ENCODE measurements at places on chromosomes 4 and X.

GRCh38 chrX:145923376-145923775 lies 105.7 kb downstream of the SLITRK2 start:
- DNase-seq: no peak

DNA sequence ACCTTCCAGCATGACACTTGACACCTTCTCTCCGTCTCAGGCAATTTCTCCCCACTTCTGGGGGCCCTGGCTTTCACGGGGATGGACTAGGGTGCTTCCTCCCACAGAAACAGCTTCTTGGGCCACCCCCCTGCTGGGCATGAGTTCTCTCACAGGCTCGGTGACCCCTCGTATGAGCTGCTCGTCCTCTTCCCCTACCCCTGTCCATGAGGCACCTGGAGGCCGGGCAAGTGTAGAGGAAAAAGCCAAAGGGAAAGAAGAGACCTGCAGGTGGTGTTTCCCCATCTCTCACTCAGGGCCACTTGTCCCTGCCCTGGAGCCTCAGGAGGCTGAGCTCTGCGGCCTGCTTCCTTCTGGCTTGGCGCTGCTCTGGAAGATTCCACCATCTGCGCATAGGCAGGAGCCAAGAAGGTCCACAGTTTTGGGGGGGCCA lies 1.9 kb upstream of the RGS12 start:
- peak; percentile 28 for DNase-seq

DNA sequence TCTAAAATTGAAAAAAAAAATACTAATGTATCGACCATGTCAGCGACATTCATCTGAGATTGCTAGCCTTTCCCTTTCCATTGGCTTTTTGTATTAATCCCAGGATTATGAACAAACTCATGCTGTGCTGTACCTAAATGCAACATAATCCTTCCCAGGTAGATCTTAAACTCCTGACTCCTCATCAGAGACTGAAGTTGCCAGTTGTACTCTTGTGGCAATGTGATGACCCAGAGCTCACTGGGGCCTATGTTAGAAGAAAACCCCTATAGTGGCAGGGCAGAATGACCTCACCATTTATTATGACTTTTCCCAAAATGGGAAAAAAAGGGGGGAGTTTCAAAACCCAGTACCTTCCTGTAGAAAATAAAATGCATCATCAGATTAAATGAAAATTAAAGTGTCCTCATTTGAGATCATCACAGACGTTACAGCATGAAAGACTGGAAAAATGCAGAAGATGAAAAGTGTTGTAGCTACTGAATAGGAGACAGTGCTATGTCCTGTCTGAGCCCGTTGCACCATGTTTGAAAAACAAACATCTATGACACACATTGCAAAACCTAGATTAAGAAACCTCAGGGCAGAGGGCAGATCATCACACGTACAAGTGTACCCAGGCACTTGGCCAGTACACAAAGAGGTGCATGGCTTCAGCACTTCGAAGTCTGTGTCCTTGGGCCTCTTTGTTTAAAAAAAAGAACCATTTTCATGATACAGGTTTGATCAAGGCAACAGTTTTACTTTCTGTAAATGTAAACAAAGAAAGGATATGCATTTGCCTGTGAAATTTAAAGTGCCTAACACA lies 6.8 kb upstream of the ACSL4 start:
- no peak for DNase-seq

- DNase-seq: no peak
Measured at GRCh38 chrX:24566240-24566639, 80.9 kb downstream of the PCYT1B start.

DNA sequence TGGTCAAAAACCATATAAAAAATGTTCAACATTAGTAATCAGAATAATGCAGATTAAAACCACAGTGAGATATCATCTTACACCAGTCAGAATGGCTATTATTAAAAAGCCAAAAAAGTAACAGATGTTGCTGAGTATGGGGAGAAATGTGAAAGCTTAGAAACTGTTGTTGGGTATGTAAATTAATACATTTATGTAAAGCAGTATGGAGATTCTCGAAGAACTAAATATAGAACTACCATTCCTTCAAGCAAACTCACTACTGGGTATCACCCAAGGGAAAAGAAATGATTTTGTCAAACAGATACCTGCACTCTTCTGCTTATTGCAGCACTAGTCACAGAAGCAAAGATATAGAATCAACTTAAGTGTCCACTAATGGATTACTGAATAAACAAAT lies 576.4 kb upstream of the EPHA5 start:
- DNase-seq: no peak

- DNase-seq: peak; percentile 18
Measured at GRCh38 chrX:47958761-47959342, 44.9 kb downstream of the ZNF182 start.

DNA sequence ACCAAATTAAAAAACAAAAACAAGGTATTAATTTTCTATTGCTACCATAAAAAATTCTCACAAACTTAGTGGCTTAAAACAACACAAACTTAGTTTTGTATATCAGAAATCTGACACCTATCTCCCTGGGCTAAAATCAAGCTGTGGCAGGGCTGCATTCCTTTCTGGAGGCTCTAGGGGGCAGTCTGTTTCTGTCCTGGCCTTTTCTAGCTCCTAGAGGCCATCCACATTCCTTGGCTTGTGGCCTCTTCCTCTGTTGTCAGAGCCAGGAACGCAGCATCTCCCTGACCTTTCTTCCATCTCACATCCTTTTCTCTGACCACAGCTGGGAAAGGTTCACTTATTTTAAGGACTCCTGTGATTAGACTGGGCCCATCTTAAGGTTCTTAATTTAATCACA lies 38.9 kb upstream of the TLR2 start:
- no peak for DNase-seq

DNA sequence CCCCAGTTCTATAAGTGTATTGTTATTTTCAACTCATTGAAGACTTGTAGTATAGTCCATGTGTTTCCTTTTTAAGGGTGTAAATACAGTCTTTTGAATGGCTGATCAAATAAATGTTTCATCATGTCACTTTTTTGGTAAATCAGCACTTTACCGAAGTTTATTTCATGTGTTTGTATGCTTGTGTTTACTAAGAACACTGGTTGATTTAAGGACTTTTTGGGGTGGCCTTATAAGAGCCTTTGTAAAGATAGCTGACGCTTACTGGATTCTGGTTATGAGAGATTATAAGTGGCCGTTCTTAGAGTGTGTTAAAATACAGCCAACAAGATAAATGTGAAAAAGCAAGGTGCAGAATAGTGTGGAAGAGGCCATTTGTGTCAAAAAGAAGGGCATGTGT lies 2.6 kb downstream of the UBE2K start:
- no peak for DNase-seq

- no peak for DNase-seq
Measured at GRCh38 chr4:166128403-166128802, 255.4 kb downstream of the TLL1 start.

GRCh38 chr4:2651998-2652397 lies 104.1 kb downstream of the TNIP2 start:
- DNase-seq: no peak

- peak; percentile 37 for DNase-seq
Measured at GRCh38 chr4:53706422-53707032, 115.2 kb upstream of the LNX1 start.

DNA sequence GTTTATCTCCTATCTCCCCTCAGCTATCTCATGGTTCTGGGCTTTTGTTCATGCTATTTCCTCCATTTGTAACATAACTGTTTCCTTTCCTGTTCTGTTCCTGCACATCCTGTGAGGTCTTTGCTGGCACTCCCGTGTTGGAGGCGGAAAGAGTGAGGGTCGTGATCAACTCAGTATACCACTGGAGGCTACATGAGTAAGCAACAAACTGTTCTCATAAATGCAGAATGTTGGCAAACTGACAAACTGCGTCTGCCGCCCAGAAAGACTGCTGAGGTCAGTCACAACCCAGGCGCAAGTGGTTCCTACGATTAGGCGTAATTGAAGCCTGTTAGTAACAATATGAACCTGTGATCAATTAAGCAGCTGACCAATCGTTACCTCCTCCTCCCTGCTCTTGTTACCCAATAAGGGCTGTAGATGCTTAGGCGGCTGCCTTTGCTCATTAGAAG lies 48.8 kb downstream of the C4orf33 start:
- DNase-seq: no peak

- no peak for DNase-seq
Measured at GRCh38 chr4:61425315-61425714, 225.2 kb downstream of the ADGRL3 start.

DNA sequence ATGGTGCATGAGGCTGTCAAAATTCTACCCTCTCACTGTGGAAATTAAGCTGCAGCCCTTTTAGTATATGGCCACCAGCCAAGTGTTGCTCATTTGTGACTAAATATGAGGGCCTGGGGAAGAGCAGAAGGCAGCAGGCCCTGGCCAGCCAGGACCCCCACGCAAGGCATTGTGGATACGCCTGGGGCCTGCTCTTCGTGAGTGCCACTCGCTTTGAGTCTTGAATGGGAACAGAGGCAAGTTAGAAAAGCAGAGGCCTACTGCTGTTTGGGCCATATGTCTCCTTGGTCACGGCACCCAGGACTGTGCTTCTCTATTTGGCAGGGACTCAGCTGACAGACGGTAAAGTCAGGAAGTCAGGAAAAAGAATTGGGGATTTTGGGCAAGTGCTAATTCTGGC lies 10.9 kb downstream of the RTL5 start:
- no peak for DNase-seq

DNA sequence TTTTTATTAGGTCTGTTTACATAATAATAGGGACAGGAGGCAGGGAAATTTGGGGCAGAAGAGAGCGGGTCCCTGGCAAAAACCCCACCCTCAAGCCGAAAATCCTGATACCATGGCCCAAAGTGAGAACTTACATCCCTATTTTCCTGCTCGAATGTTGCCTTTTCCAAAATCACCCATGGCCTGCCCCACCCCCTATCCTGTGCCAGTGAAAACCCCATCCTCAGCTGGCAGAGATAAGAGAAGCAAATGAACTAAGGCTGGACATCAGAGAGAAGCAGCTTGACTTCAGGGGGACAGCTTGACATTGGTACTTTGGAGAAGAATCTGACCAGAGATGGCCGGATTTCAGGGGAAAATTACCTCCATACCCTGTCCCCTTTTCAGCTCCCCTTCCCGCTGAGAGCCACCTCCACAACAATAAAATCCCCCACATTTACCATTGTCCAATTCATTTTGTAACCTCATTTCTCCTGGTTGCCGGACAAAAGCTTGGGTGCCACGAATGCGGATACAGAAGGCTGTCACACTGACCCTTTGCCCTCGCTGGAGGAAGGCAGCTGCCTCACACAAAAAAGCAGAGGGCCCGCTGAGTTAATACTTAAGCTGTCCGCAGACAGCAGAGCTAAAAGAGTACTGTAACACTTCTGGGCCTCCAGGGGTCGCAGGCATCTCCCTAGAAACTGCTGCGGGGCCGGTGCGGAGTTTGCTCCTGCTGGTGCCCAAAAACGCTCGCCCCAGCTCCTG lies 196.2 kb downstream of the SNCA start:
- DNase-seq: no peak

DNA sequence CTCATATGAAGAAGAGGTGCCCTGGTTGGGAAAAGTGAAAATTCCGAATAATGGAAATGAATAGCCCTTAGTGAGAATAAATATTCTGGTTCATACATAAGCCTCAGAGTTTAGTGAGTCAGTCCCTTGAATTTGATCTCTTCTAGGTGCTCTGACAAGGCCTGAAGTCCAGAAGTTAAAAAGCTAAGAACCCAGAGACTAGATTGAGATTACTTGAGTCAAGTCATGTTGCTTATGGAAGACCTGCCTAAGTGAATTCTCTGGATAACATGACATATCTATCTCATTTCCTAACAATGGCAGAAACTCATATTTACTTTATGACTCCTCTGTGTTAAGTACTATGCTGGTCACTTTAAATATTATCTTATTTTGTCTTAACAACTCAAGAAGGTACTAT lies 10.5 kb upstream of the PRSS48 start:
- no peak for DNase-seq

DNA sequence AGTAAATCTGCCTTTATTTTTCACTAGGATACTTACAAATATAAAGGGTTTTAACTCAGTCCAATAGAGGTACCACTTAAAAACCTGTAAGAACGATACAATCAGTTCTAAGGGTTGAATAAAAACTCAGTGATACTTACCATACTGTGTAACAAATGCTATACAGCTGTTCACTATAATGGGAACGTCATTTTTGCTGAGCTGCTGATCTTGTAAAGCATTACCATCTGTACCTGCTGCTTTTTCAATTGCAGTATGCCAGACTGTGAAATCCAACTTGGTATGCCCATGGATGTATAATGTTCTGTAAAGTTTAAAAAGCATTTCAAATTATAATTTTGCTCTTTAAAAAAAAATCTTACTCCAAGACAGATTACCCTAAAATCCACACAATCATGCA lies 111.2 kb downstream of the ARAP2 start:
- DNase-seq: no peak

- DNase-seq: no peak
Measured at GRCh38 chr4:83212041-83212851, 72.4 kb downstream of the COQ2 start.

GRCh38 chr4:123327346-123327745 lies 69.2 kb upstream of the SPRY1 start:
- no peak for DNase-seq

DNA sequence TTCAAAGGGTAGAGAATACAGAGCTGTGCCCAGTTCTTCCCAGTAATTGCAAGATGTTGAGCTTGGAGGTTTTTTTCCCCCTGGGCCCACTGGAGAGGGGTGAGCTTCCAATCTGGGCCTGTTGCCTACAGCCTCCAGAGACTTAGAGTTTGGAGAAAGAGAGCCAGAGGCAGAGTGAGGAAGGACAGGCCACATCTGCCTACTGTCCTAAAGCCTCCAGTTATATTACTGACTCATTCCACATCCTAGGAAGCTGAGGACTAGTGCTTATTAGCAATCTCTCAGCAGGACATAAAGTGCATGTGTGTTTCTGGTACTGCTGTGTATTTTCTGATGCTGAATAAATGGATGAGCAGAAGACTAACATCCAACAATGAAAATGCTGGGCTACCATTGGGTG lies 181.0 kb upstream of the MAMLD1 start:
- DNase-seq: no peak

- DNase-seq: no peak
Measured at GRCh38 chrX:1442724-1443367, 9.9 kb downstream of the ASMTL start.

DNA sequence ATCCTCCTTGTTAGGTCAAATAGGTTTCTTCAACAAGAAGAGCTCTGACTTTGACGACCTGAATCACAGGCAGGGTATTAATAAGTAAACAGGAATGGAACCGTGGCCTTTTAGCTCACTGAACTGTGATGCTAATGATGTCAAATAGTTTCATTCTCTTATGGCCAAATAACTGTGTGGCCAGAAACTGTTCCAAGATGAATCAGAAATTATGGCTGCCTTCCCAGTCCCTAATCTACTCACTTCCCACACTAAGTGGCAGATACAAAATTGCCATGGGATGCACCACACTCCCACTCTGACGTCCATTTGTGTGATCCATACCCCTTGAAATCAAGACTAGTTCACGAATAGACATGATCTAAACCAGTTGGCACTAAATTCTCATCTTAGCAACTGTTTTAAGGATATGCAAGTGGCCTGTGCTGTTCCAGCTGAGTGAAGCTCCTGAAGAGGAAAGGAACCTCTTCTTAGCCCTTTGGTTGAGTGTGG lies 455.4 kb downstream of the IL15 start:
- no peak for DNase-seq

- DNase-seq: peak; percentile 50
Measured at GRCh38 chr4:13543839-13544605, at the start of gene NKX3-2. NKX3-2 (minus strand) TSS chr4:13544508; CDS start chr4:13544414, 94 bp downstream.

All from GM13976 (cell line).